ENCODE measurements at places on chromosomes 6 and 20.

DNA sequence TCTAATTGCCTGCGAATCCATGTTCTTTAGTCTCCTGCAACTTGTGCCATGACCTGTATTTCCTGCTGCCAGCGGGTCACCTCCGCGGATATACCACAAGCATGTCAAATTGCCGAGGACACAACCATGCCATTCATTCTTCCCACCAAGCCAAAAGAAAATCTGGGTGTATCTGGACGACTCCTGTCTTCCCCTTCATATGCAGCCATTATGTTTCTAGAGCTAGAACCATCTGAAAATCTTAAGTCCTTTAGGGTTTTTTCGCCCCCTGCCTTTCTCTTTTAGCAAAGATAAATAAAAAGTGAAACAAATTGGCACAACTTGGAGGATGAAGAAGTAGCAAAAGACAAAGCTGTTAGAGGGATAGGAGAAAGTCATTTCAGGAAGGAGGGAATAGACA lies 242.6 kb downstream of the ARID1B start:
- DNase-seq: peak; percentile 45

GRCh38 chr20:24102749-24103333 lies 114.3 kb upstream of the GGTLC1 start:
- DNase-seq: no peak

DNA sequence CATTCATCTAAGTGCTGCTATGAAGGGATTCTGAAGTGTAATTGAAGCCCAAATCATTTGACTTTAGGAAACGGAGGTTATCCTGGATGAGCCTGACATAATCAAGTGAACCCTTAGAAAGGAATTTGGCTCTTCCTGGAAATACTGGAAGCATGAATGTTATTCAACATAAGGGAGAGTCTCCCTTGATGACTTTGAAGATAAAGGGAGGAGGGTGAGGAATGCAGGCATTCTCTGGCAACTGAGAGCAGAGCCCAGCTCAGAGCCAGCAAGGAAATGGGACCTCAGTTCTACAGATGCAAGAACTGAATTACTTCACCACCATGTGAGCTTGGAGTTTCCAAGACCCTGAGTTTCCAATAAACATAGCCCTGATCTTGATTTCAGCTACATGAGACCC lies 168.2 kb downstream of the DLL1 start:
- DNase-seq: no peak

GRCh38 chr6:48747040-48747439 lies 636.0 kb upstream of the PTCHD4 start:
- no peak for DNase-seq

- no peak for DNase-seq
Observed at GRCh38 chr6:131980791-131981623, 29.8 kb upstream of the CCN2 start.

DNA sequence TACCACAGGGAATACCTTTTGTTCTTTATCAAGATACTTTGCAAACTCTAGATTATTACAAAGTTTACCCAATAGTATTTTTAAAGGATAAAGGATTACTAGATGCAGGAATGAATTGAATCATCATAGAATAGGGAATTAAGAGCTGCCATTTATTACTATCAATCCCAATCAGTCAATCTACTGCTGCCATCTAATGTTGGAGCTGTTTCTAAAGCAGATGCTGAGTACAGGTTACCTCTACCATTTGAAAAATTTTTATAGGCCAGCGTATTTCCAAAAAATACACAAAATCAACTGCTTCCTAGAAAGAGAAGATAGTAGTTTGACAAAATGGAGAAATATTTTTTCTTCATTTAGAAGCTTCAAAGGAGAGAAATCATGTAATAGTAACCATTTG lies 520.4 kb downstream of the ADGRB3 start:
- no peak for DNase-seq

DNA sequence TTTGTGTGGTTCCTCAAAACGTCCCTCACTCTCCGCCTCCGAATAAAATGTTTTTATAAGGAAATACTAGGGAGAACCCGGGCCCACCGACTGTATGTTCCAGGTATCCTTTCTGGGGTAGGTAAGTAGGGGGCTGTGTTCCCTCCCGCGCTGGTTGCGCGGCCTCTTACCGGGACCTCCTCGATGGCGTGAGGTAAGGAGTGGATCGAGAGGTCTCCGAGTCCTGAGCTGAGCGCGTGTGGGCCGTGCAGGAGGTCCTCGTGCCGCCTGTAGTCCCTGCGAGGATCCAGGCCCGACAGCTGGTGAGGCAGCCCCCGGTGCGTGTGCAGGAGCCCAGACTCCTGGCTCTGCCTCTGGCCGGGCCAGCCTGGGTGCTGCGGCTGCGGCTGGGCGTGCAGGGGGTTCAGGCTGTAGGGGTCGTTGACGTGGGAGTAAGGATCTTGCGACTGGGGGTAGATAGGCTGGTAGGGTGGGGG lies 5.1 kb downstream of the TFAP2A start:
- no peak for DNase-seq

Measured in umbilical cord (tissue), 2 donors.